Epithelial cell of esophagus (primary cell): ENCODE measurements at places on chromosomes 4 and X.

DNA sequence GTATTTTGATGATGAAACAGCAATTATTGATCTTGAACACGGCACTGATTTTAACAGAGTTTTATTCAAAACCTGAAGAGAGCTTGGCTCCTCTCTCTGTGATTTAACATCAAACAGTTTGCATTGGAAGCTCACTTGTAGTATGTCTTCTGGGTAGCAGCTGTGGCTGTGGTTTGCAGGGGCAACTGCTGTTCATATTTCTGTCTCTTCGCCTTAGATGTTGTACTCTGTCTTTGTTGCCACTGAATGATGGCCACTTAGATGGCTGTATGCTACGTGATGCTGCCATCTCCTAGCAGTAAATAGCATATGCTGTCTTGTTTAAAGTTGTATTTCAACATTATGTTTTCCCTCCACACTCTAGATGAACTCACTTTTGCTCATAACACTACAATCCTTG, 1743.0 kb upstream of the TENM3 start:
- DNase-seq, result no peak

DNA sequence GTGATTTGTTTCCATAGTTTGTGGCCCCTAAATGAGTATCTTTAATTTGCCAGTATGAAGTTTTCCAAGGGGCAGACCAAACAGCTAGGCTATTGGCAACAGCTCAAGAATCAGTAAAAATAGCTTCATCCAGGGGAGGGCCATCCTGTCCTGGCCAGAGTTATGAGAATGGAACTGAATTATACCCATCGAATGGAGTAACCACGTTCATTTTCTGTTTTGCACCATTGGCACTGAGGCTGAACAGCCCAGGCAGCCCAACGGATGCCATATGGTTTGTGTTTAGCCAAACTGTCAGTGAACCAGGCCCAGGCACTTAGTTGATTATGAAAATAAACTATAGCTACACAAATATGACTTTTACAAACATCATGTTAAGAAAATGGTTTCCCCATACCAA, 17.7 kb upstream of the ASB5 start:
- DNase-seq, result no peak

- no peak for DNase-seq
Measured at GRCh38 chrX:23661671-23662070, 5.6 kb upstream of the PRDX4 start.

GRCh38 chr4:15238720-15239119, 189.1 kb upstream of the C1QTNF7 start:
- peak; percentile 73 for DNase-seq

DNA sequence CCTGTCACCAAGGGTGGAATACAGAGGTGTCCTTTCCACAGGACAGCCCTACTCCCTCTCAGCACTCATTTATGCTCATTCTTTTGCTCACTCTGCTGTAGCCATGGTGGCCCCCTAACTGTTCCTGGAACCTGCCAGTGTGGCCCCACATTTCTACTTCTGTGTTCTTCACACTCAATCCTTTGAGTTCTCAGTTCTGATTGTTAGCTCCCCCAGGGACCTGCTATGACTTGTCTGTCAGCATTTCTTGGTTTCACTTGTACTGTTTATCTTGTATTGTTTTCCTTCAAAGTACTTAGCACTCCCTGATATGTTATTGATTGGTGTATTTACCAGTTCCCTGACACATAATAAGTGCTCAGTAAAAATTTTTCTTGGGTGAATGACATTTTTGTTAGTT, 14.9 kb downstream of the VBP1 start:
- peak; percentile 5 for DNase-seq

- peak; percentile 93 for DNase-seq
Measured at GRCh38 chr4:57023104-57023503, 44.4 kb downstream of the POLR2B start.

- no peak for DNase-seq
Measured at GRCh38 chrX:124249345-124249744, 83.1 kb upstream of the TEX13D start.

GRCh38 chr4:7828793-7829301, 110.8 kb downstream of the AFAP1 start:
- DNase-seq, result peak; percentile 43

- DNase-seq, result peak; percentile 75
Measured at GRCh38 chr4:158347556-158347955, 137.3 kb downstream of the TMEM144 start.

GRCh38 chr4:26839016-26839415, 21.6 kb upstream of the STIM2 start:
- no peak for DNase-seq

DNA sequence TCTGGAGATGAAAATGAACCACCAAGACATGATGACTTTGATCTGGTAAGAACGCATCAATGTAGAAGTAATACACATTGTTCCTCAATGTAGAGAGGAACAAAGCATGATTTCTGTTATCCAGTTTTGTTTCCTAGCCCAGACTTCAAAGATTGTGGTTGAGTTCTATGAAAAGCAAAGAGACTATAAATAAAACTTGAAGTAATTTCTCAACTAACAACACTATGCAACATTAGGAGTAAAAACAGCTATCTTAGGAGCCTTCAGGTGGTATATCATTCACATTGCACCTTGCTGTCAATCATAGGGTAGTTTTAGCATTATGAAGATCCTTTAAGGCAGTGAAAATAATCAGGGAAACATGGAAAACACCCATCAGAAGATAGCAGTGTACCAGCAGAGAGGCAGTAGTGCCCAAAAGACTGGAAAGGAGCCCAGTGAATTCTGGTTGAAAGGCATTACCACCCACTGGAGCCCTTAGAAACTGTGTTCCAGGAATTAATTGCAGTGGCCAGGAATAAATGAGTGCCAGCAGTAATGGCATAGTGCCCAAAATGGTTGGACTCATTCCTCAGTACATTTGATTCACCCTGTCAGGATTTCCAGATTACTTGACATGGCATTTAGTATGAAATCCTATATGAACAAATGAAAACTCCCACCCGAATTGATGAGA, 300.7 kb upstream of the CXXC4 start:
- no peak for DNase-seq

- DNase-seq, result peak; percentile 54
Measured at GRCh38 chrX:153539171-153539978, 21.9 kb downstream of the ATP2B3 start.

DNA sequence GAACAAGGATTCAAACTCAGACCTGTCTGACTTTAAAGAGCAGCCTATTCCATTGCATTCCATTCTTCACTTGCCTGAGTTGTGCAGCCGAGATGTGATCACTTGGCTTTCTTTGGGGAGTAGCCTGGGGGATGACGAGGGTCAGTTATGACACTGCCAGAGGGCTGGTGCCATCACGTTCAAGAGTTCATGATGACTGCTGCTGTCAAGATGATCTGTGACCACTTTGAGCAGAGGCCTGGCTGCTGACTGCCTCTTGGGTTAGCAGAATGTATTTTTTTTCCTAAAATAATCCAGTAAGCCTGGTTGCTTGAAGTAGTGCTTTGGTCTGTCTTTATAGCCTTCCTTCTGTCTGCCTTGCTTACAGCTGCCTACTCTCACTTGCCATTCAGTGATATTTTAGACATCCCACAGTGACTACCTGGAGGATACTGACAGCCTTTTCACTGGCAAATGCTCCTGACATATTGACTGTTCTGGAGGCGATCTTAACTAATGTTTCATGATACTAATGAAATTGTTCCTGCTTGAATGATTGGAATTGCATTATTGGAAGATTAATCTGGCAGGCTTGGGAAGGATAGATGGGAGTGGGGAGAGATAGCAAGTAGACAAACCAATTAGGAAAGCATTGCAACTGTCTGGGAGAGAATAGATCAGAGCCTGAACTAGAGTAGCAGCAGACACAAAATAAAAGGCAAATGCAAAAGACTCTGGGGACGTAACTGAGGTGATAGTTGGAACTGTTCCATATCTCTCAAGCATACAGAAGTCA, 221.6 kb upstream of the LCORL start:
- no peak for DNase-seq

- no peak for DNase-seq
Measured at GRCh38 chr4:1465173-1466033, 59.2 kb upstream of the NKX1-1 start.

DNA sequence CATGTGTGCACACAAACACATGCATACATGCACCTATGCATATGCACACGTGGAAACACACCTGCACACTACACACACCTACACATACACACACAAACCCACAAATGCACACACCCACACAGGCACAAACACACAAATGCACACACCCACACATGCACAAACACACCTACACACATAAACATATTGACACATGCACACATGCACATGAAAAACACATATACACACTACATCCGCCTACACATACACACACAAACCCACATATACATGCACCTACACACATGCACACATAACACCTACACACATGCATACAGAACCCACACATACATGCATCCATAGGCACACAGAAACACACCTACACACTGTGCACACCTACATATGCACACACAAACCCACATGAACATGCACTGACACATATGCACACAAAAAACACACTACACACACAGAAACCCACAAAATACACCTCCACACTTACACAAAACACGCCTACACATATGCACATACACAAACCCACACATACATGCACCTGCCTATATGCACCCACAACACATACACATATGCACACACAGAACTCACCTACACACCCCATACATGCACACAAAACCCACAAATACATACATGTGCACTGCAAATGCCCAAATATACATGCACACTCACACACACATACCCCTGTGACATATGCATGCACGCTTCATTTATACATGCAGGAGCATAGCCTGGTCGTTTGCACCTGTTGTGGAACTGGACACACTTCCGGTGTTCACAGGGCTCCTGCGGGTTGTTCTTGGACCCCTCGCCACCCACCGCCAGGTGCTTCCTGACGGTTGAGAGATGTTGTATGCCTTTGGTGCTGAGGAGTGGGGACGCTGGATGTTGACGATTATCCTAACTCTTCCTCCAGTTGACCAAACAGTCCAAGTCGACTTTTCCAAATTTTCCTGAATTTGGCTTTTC, 22.1 kb downstream of the CD99 start:
- DNase-seq, result no peak

DNA sequence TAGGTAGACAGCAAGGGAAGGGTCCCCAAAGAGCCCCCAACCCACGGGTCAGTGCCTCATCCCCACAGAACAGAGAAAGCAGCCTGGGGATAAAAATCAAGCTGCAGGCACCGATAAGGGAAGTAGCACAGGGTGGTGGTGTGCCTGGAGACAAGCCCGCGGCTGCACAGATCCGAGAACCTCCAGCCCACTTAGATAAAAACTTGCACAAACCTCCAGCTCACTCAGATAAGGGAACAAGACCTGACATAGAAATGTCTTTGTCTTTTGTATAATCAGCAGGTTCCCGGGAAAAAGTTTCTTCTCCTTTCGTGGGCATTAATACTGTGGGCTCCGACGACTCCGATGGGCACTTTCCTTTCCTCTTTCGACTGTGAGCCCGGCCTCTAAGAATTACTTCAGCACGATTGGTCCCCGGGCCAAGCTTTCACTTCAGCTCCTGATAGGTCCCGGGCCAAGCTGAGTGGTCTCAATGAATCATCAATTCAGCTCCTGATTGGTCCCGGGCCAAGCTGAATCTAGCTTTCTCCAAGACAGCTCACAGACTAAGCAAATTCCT, 32.4 kb downstream of the PRDX4 start:
- DNase-seq, result no peak

DNA sequence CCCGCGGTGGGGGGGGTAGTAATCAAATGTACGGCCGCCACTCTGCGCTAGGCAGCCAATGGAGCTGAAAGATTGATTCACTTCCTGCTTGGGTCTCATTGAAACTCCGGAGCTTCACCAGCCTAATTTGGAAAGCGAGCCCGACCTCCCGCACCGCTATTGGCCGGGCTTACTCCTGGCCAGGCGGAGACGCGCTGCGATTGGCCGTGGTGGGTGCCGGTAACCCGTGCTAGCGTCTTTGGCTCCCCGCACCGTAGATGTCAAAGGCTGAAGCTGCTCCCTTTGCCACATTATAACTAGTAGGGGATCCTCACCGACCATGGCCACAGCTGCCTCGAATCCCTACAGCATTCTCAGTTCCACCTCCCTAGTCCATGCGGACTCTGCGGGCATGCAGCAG, at the start of gene POU3F4:
Gene POU3F4, plus strand, starts transcription at position 285 of the 400 bp plus-strand sequence. Its CDS starts 35 bp downstream, at position 320.
- DNase-seq, result peak; percentile 0

GRCh38 chr4:154998284-154998683, 210.2 kb upstream of the NPY2R start:
- no peak for DNase-seq

DNA sequence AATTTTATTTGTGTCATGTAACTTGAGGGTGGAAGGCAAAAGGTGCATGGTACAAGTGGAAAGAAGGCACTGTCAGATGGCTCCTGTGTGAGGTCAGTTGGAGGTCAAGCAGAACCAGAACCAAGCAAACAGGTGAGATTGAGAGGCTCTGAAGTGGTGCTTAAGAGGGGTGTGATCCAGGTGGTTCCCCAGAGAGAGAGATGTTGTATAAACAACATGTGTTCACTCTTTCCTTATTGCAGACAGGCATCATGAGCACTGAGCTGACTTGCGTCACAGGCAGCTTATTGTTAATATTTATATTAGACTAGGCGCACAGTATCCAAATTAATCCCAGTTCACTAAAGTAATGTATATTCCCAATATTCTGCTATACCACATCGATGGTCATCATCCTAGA, 56.8 kb downstream of the CXCL13 start:
- peak; percentile 5 for DNase-seq

GRCh38 chrX:24760363-24761000, 66.8 kb downstream of the POLA1 start:
- DNase-seq, result no peak

DNA sequence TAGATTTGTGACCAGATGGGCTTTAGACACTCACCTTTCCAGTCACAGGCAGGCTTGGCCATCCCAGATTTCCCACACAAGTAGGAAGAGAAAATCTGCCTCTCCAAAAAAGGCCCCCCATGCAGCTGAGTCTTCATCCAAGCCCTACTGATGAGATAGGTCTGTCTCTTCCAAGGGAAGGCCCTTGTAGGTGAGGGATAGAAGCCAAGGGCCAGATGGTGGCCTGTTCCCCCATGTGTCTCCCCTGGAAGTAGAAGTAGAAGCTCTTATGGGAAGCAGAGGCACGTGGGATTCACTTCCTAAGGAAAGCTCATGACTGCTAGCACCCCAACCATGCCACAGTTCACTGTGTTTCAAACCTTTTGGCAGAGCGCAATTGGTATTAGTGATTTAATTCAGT, 81.5 kb downstream of the REPS2 start:
- no peak for DNase-seq

GRCh38 chr4:164892018-164892417, 15.0 kb downstream of the APELA start:
- DNase-seq, result no peak

DNA sequence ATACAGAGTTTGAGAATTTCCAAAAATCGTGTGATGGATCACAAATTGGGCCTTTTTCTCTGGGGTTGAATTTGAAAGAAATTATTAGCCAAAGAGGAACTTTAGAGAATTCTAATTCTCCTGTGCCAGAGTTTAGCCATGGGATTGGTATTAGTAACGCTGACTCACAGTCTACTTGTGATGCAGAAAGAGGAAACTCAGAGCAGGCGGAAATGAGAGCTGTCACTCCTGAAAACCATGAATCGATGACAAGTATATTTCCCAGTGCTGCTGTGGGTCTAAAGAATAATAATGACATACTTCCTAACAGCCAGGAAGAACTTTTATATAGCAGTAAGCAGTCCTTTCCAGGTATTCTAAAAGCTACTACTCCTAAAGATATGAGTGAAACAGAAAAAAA, 64.9 kb downstream of the N4BP2 start:
- peak; percentile 91 for DNase-seq

- peak; percentile 23 for DNase-seq
Measured at GRCh38 chr4:20254511-20255250, 3.0 kb downstream of the SLIT2 start.

- no peak for DNase-seq
Measured at GRCh38 chrX:41970419-41970818, 47.1 kb upstream of the CASK start.
